ENCODE measurements at places on chromosomes 13 and 19. TPM values are rescaled to one million over a fixed set of nuclear protein-coding genes. Genes with fewer than 3 reads are reported as not detected.
A peak's percentile ranks its signal among the peaks of the same experiment; 100 is the strongest.

LAIR1 gene
- total RNA-seq: not detected

GRCh38 chr19:10110076-10110971 is 1.2 kb upstream of the P2RY11 start:
- DNase-seq: no peak

- DNase-seq: peak; percentile 71
Observed at GRCh38 chr19:52343548-52343947, 7.5 kb downstream of the ZNF610 start.

RFPL4A gene
- not detected for total RNA-seq

- peak; percentile 88 for DNase-seq
Observed at GRCh38 chr19:7852851-7853769, 21.1 kb downstream of the PRR36 start.

- DNase-seq: no peak
Observed at GRCh38 chr13:99396446-99396845, 89.2 kb upstream of the GPR183 start.

DNA sequence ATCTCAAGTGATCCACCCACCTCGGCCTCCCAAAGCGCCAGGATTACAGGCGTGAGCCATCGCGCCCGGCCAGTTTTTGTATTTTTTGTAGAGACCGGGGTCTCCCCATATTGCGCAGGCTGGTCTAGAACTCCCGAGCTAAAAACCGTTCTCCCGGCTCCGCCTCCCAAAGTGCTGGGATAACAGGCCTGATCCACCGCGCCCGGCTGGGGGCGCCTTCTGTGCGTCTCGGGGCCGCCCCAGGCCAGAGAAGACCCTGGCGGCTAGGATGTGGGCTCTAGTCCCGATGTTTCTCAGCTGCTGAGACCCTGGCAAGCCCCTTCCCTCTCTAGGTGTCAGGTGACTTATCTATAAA is 3.6 kb downstream of the ARHGAP45 start:
- DNase-seq: no peak

KLK13 gene
- total RNA-seq: 1.5 TPM

TGFBR3L gene
- total RNA-seq: 1.1 TPM

IGSF23 gene
- total RNA-seq: 0.93 TPM

WDR88 gene
- 0.45 TPM for total RNA-seq

GRCh38 chr13:82436099-82436585 is 1446.1 kb downstream of the SLITRK1 start:
- no peak for DNase-seq

- DNase-seq: no peak
Observed at GRCh38 chr19:46901701-46902401, 41.1 kb downstream of the ARHGAP35 start.

ZNF471 gene
- not detected for total RNA-seq

DNA sequence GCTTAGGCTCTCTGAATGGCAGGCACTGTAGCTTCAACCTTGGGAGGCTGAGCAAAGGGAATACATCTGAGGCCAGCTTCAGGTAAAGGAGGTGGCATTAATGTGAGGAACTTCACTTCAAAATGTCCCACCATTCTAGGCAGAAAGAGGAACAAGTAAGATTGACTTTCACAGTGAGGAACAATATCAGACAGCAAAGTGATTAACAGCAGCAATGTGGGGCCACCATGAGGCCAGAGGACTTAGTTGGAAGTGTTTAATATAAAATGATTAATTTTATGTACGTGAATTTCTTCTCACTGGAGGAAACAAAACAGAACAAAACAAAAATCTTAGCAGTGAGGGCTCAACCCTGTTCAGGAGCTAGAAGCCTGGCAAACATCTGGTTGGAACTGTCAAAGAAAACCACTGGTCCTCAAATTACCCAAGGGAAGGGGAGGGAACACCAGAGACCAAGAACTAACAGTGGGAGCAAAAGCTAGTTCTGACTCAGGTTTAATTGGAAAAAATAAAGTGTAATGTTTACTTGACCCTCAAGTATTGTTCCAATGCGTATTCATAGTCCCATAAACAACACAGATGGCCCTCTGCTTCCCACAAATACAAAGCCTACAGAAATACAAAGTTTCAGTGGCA is 43.9 kb upstream of the FRY start:
- no peak for DNase-seq

DNA sequence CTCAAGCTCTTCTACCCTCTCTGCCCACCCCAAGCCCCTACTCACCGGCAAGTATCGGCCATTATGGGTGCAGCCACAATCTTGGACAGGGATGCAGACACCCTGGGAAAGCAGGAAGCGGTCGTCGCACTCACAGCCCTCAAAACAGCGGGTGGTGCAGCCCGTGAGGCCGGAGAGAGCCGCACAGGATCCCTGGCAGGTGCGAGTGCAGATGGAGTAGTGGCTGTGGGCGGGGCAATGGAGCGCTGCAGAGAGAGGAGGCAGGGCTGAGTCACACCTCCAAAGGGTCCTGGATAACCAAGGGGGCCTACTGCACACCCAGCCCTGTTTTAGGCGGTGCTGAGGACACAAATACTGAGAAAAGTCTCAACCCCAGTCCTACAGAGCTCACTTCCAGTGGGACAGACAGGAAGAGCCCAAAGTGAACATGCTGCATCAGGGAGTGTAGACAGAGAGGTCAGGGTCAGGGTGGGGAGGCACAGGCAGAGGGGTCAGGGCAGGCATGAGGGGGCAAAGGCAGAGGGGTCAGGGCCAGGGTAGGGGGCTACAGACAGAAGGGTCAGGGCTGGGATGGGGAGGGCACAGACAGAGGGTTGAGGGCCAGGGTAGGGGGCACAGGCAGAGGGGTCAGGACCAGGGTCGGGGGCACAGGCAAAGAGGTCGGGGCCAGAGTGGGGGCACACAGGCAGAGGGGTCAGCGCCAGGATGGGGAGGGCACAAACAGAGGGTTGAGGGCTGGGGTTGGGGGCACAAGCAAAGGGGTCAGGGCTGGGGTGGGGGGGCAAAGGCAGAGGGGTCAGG is 24.2 kb upstream of the FBL start:
- DNase-seq: no peak

FOXA3 gene
- total RNA-seq: 3.3 TPM

- DNase-seq: no peak
Observed at GRCh38 chr13:94617389-94618000, 15.8 kb downstream of the GPR180 start.

GRCh38 chr13:105232439-105232838 is 1303.0 kb downstream of the EFNB2 start:
- no peak for DNase-seq

DNA sequence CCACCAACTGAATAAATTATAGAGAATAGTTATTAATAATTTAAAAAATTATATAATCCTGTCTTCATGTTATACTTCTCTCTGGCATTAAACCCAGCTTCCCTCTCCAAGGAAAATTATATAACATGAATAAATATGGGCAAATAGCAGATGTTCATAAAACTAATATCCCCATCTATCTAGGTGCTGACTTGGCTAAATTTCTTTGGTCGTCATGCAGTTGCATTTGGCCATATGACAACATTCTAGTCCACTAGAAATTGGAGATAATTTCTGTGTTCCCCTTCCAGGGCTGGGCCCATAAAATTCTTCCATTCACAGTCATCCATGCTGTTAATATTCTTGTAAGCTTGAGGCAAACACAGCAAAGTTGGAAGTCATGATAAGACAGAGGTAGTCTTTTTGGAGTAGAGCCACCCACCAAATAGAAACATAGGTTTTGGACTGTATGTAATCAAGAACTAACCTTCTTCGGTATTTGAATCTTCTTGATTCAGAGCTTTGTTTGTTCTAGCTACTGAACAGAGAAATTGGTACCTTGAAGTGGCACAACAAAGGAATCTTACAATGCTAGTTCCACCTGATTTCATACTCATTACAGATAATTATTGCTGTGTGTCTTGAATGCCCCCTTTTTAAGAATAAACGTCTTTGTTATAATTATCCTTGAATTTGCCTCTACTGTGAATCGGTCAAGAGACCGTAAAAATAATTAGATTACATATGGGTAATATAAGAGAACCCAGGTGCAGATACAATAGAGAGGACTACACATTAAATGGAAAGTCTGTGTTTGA is 678.5 kb upstream of the PCDH20 start:
- DNase-seq: no peak

DNA sequence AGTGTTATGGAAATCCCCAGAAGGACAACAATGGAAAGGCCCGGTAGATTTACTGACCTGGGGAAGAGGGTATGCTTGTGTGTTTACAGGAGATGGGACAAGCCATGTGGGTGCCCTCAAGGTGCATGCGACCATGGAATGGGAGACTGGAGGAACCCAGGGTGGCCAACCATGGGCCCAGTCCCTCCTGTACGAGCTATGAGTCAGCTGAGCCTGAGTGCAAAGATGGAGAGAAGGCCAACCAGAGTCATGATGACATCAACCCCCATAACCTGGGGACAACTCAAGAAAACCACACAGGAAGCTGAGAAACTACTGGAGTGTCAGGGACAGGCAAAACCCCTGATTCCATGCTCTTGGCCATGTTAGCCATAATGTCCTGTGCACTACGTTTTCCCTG is 7.8 kb downstream of the ZNF350 start:
- DNase-seq: no peak

DNA sequence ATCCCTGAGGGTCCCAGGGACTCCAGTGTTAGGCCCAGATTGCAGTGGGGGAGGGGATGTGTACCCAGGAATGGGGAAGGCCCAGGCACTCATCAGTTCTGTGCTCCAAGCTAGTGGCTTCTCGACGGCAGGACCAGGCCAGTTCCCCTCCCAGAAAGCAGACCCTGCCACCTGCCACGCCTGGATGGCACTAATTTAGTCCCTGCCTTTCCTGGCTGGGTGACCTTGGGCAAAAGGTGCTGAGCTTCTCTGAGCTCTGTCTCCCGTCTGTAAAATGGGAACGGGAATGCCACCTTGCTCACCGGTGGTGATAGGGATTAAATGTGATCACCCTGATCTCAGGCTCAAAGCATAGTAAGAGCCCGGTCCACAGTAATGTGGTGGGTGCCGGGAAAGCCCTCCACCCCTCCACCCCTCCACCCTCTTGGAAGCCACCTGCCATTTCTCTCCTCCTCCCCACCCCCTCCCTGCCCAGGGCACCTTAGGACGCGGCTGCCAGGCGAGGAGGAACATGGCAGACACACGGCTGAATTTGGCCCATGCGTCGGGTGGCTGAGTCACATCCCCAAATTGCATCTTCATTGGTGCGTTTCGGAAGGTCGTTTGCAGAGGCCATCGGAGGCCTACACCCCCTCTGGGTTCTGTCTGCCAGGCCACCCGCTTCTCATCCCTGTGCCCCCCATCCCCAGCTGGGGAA is 2.3 kb downstream of the KCNN1 start:
- no peak for DNase-seq

DNA sequence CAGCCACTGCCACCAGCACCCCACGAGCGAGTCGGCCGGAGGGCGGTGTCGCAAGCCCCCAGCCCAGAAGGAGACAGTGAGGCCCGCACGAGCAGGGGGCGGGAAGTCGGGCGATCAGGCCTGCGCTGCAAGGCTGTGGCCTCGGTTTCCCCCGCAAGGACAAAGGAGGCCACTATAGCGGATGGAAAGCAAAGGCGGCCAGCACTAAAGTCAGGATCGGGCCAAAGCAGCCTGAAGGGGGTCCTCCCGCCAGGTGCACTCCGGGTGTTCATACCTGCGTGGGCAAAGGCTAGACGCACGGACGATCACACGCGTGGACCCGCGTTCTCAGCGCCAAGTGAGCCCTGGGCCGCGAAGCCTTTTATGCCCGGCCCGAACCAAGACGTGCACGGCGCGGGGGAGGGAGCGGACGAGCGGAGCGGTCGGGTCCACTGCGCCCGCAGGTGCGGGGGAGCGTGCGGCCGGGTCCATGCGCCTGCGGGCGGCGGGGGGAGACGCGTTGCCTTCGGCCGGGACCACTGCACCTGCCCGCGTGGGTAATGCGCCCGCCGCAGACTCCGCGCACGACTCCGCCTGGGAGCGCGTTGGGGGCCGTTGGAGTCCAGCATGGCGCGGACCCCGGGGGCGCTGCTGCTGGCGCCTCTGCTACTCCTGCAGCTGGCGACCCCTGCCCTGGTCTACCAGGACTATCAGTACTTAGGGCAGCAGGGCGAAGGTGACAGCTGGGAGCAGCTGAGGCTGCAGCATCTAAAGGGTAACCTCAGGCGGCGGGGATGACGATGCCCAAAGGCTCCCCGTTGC is at the start of the genes PRDX2 and THSD8:
Gene PRDX2, minus strand, starts transcription at position 335 of the 801 bp plus-strand sequence. CDS start 539 bp downstream, outside the sequence.
Gene THSD8, plus strand, starts transcription at position 604 of the 801 bp plus-strand sequence. Its CDS starts 3 bp downstream, at position 607.
- DNase-seq: peak; percentile 89

Data from type B pancreatic cell (in vitro differentiated cells).